ENCODE measurements at places on chromosomes 4 and X.

DNA sequence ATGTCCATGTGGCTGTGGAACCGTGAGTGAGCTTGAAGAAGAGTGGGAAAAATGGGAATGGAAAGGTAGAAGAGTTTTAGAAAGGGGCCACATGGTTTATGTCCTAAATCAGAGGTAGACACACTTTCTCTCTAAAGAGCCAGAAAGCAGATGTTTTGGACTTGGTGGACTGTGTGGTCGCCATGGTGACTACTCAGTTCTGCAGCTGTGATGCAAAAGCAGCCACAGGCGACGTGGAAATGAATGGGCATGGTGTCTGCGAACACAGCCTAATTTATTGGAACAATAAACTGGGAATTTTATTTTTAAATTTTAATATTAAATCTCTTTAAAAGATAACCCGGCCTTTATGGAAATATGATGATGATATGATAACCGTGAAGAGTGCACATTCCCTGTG lies 386.0 kb upstream of the FAT1 start:
- no peak for DNase-seq

- no peak for DNase-seq
Observed at GRCh38 chrX:17527922-17528321, 152.9 kb downstream of the NHS start.

DNA sequence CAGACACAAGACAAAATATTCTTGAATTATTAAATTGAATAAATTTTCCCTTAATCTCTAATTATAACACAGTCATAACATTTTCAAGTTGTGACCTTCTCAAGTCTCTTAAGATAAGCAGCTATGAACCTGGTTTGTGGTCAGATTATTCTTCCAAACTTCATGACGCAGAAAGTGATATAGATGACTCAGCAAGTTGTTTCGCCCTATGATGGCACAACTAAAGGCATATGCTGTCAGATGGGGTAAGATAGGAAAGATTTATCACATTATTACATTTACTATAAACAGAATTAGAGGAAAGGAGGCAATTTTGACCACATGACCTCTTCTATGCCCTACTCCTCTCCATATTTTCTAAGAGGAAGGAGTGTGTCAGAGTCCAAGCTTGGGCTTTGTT lies 4.6 kb upstream of the DCAF12L2 start:
- DNase-seq: no peak

DNA sequence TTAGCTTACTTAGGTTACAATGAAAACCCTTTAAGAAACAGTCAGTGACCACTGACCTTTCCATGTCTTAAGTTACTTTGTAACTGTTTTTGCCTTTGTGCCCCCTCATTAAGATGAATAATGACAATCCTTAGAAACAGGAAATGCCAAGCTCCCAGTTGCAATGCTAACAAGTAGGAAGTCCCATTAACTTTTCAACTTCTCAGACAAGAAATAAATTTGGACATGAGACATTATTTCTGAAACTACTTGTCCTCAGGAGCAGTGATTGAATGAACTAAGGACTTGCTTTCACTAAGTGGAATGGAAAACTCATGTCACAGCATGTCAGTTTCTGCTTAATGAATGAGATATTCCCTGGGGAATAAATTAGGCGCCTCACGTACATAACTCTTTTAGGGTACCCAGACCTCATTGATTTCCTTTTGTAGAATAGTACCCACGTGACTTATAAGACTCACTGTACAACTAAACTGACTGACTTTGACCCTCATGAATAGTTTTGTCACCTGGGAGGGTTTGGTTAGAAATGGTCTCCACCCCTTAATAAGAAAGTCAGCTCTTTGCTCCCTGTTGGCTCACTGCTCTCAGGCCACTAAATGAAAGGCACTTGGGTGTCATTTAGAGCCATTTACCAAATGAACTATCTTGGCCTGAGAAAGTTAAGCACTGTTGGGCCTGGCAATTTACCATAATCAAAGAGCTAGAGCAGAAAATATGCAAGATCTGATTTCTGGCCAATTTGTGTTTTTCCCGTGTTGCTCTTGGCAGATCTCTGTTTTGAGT lies 383.9 kb downstream of the RPA4 start:
- no peak for DNase-seq

- DNase-seq: no peak
Observed at GRCh38 chrX:39819921-39820849, 277.6 kb downstream of the BCOR start.

DNA sequence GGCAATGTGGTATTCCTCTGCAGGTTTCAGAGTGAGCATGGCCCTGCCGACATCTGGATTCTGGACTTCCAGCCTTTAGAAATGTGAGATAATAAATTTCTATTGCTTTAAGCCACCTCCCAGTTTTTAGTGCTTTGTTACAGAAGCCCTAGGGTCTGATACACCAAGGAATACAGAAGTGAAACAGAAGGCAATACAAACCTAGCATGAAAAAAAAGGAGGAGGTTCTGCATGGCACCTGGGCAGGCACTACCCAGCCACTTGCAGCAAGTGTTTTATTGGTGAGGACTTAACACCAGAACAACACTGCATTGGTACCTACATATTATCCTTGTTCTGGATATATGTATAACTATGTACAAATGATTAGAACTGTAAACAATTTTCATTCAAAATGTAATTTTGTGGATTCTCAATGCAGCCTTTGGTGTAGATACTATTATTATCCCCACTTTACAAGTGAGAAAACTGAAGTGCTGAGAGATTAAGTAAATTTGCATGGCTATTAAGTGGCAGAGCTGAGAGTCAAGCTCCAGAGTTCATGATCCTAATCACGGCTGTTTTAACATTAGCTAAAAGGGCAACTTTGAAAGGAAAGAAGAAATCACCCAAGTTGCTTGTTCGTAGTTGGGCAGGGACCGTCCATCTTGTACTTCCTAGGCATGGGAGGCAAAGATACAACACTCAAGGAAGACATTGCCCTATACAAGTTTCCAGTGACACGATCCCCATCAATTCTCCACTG lies 71.8 kb downstream of the IL21 start:
- DNase-seq: no peak

GRCh38 chrX:53595266-53595810 lies 91.2 kb downstream of the HUWE1 start:
- no peak for DNase-seq

- DNase-seq: peak; percentile 86
Observed at GRCh38 chrX:41561045-41561444, 113.9 kb downstream of the NYX start.

DNA sequence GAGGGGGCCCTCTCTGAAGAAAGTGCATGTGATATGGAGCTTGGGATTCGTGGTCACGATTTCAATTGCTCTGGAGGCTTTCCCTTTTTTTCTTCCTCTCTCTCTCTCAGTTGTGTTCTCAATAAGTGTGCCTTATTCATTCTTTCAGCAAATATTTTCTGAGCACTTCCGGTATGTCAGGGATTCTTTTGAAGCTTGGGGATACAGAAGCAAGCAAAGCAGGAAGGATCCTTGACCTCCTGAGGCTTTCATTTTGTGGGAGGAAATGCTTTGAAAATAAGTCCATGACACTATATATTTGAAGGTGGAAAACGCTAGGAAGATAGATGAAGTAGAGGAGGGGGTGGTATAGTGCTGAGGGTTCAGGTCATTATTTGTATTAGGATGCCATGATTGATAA lies 12.6 kb upstream of the GABRE start:
- DNase-seq: no peak

GRCh38 chrX:86002076-86002896 lies 45.1 kb downstream of the CHM start:
- DNase-seq: peak; percentile 73

GRCh38 chr4:52369649-52370048 lies 289.5 kb downstream of the USP46 start:
- no peak for DNase-seq

GRCh38 chr4:80393246-80393969 lies 57.9 kb downstream of the CFAP299 start:
- no peak for DNase-seq

DNA sequence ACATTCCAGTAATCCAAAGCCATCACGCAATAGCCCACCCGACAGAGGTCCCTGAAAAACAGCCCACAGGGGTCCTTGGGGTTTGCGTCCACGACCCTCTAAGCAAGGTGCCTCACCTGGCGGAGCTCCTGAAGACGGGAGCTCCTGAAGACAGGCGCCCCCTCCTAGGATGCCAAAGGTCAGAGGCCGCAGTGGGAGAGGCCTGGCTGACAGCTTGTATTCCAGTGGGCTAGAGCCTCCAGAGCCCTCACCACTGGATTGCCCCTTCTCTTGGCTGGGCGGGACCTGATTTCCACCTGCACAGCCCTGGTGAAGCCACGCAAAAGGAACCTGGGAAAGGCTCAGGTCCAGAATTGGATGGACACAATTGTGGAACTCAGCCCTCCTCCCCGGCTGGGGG lies 29.7 kb upstream of the WFS1 start:
- DNase-seq: no peak

DNA sequence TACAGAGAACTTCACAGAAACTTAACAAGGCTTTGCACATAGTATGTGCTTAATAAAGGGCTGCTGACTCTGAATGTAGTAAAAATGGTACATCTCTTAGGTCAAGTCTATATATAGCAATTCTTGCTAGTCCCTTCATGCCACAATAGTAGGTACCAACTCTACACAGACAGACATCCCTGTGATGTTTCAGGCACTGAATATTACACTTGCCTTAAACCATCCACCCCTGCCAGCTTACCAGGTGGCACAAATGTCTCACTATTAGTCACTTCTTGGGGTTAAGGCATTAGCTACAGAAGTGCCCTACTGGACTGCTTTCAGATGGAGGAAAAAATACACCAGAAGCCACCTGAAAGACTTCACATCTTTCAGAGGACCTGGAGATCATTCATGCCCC lies 86.3 kb upstream of the CITED1 start:
- no peak for DNase-seq

- DNase-seq: no peak
Observed at GRCh38 chrX:108735091-108735678, 1.2 kb downstream of the IRS4 start.

- DNase-seq: no peak
Observed at GRCh38 chr4:79563219-79563618, 155.2 kb upstream of the GK2 start.

DNA sequence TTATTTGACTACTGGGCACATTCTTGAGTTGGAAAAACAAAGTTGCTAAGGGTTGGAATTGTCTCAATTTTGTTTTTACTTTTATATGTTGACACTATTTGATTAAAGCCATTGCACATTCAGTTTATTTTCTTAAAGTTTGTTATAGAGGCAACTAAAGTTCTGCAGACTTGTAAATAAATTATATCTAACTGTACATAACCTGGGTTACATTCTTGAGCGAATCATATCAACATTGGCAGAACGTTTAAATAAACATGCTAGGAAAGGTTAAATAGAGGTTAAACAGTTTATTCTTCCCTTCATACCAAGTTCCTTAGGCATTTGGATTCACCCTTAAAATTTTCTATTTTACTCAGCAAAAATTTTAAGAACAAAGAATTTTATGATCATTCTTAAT lies 74.5 kb downstream of the UCHL1 start:
- no peak for DNase-seq

GRCh38 chr4:147118528-147118927 lies 172.9 kb upstream of the TTC29 start:
- DNase-seq: no peak

- DNase-seq: no peak
Observed at GRCh38 chrX:5936438-5936837, 292.2 kb downstream of the NLGN4X start.

GRCh38 chr4:84221704-84222103 lies 277.4 kb downstream of the NKX6-1 start:
- DNase-seq: no peak

- DNase-seq: no peak
Observed at GRCh38 chrX:39258331-39258730, 457.1 kb downstream of the MID1IP1 start.

- peak; percentile 86 for DNase-seq
Observed at GRCh38 chr4:81472281-81473182, 825 bp upstream of the RASGEF1B start.

GRCh38 chrX:10126044-10126443 lies 30.7 kb upstream of the CLCN4 start:
- no peak for DNase-seq

GRCh38 chr4:46886711-46887110 lies 22.3 kb downstream of the COX7B2 start:
- peak; percentile 49 for DNase-seq

GRCh38 chr4:139243448-139244365 lies 36.3 kb downstream of the MGARP start:
- DNase-seq: peak; percentile 56

GRCh38 chr4:104906276-104906675 lies 240.4 kb upstream of the TET2 start:
- DNase-seq: no peak

GRCh38 chr4:70613306-70614183 lies 15.0 kb upstream of the ENAM start:
- DNase-seq: peak; percentile 30

- DNase-seq: no peak
Observed at GRCh38 chrX:153499876-153500275, 5.1 kb downstream of the BGN start.

DNA sequence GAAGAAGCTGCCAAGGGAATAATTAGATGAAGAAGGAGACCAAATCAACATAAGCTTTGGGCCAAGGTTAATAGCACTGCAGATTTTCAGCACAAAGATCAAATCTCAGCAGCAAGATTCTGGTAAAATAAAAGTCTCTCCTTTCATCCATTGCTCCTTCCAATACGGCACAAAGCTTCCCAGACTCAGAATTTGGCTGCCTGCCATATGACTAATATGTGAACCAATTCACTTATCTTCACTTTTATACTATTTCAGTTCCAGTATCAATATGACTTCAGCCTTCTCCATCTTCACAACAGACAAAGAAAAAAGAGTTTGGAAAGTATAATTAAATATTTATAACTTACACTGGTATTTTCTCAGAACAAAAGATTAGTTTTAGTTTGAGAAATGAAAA lies 978.3 kb upstream of the GRID2 start:
- DNase-seq: no peak

- DNase-seq: no peak
Observed at GRCh38 chr4:175871774-175872405, 59.8 kb upstream of the GPM6A start.

- DNase-seq: no peak
Observed at GRCh38 chr4:141570290-141570689, 66.1 kb upstream of the IL15 start.

DNA sequence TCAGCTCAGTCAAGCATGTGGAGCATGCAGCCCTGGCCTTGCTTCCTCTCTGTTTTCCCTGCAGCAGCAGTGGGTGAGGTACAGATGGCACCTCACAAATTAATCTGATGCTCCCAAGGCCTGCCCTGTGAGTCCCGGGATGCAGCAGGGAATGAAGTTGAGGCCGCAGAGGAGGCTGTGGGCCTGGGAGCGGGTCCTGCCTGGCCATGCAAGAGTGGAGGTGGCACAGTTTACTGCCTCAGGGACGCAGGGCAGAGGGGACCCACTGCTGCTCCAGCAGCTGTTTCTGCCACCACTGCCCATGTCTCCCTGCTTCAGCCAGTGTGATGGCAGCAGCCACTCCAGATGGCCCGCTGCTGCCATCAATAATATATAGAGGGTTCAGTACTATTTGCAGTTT lies 474.6 kb downstream of the EPHA5 start:
- DNase-seq: no peak

GRCh38 chr4:95547715-95548471 lies 880 bp downstream of the UNC5C start:
- DNase-seq: no peak
